ENCODE measurements at places on chromosomes 4 and X.

- DNase-seq: no peak
These were observed 20.0 kb downstream of the DCLK2 start for GRCh38 chr4:150098214-150098613.

GRCh38 chrX:22073928-22074327, 41.8 kb downstream of the PHEX start:
- DNase-seq: no peak

GRCh38 chr4:30555775-30556174, 164.4 kb upstream of the PCDH7 start:
- DNase-seq: no peak

- DNase-seq: peak; percentile 88
These were observed 83.6 kb downstream of the CCNG2 start for GRCh38 chr4:77240469-77241066.

- no peak for DNase-seq
These were observed 19.4 kb downstream of the MTMR1 start for GRCh38 chrX:150712619-150713018.

GRCh38 chr4:186724058-186724863, 605 bp upstream of the FAT1 start:
- DNase-seq: peak; percentile 60

DNA sequence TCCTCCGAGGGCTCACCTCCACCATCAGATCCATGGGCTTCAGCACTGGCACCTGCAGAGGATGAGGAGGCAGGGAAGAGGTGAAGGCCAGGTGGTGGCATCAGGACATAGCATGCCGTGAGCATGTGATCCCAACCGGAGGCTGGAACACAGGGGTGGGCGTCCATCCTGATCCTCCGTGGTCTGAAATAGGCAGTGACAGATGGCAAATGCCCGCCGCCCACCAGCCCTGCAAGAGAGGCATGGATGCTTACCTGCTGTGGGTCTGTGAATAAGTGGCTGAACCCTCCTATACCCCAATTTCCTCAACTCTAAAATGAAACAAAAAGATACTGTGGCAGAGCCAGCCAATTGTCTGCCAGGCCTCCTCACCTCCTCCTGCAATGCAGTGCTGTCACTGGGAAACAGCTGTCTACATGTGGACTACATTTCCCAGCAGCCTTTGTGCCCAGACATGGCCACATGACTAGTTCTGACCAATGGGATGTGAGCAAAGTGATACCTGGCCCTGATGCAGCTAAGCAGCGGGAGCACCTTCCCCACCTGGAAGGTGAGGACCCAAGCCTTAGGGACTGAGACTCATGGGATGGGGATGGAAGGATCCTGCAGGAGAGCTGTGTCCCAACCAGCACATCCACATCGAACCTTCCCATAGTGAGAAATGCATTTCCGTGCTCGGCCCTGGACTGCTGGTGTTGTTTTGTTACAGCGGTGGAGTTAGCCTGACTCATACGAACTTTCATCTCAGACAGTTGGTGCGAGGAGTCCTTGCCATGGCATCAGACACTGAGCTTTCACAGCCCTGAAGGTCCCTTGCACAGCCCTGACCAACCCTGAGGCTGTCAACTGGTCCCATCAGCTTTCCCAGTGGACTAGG, 99.5 kb downstream of the PPP2R2C start:
- peak; percentile 50 for DNase-seq

GRCh38 chr4:84529169-84529751, 30.2 kb upstream of the NKX6-1 start:
- peak; percentile 55 for DNase-seq

GRCh38 chr4:2105559-2105958, 46.4 kb downstream of the NAT8L start:
- DNase-seq: no peak

DNA sequence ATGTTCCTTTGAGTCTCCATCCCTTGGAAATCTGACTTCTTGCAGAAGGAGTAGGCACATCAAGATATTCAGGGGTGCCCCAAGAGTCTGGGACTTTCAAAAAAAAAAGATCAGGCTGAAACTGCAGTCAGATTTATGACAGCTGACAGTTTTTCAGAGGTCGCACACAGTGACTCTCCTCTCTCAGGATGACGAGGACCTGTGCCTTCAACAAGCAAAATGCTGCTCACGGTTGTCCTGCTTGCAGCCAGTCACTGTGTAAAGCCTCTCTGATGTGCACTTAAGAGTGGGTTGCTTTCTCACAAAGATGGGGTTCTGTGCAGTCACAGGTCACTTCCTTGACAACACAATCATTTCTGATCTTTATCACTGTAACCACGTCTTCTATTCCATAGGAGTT, 178.2 kb downstream of the PTTG2 start:
- DNase-seq: no peak

DNA sequence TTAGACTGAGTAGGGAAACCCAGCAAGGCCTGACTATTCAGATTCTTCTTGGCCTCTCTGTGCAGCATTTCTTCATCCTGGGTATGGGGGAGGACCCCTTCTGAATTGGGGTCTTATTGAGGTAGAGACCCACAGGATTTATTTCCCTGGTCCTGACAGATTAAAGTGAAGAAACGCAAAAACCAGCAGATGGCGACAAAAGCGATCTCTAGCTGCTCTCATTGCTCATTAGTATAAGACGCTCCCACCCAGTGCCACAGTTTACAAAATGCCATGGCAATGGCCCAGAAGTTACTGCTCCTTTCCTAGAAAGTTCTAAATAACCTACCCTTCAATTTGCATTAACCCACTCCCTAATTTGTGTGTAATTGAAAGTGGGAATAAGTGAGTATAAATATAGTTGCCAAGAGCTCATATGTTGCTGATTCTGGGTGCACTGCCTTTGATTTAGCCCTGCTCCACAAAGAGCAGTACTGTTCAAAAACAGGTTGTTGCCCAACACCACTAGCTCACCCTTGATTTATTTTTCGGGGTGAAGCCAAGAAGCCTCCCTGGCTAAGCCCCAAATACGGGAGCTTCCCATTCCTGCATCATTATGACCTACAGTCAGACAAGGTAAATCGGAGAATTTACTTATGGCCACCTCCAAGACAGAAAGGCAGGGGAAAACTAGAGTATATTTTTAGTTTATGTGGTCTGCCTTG, 3.7 kb upstream of the BEX4 start:
- DNase-seq: peak; percentile 66

GRCh38 chr4:176906709-176907108, 114.0 kb upstream of the VEGFC start:
- no peak for DNase-seq

DNA sequence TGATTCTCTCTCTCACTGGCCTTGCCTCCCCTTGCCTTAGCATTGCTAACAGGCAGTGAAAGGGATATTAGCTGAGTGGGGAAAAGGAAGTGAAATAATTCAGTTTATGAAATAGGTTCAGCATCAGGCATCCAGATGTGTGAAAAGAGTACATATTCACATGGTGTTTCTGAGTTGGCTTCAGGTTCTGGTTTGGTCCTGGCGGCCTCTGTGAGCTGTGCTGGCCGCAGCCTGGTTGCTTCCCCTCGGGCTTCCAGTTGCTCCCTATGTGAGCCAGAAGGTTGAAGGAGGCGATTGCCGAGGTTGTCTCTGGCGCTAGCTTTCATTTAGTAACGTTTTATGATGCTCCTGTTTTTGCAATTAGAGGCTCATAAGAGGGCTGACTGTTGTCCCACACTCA, 99.1 kb upstream of the TLR2 start:
- DNase-seq: no peak

GRCh38 chr4:123784626-123785025, 388.0 kb downstream of the SPRY1 start:
- DNase-seq: no peak

GRCh38 chrX:110915111-110915510, 119.5 kb upstream of the CHRDL1 start:
- DNase-seq: no peak

DNA sequence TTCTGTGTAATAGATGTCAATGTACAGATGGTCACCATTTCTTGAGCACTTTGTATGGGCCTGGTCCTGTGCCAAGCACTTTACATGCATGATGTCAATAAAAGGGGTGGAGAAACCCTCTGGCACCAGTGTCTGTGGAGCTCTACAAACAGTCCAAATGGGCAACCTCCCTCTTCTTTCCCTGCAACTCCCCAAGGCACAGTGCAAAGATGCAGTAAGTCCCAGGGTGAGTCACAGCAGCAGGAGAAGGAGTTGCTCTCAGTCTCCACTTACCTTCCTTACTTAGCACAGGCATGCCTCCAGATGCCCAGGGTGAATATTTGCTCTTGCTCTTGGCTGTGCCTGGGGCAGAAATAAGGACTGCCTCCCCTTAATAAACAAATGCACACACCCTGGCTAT, 4.3 kb downstream of the OCIAD2 start:
- no peak for DNase-seq

All from HT-29 (cell line).